ENCODE measurements at places on chromosomes 6 and 20. TPM values are rescaled to one million over a fixed set of nuclear protein-coding genes. Genes with fewer than 3 reads are reported as not detected.

Gene HCK
- 1.8 TPM for total RNA-seq

DNA sequence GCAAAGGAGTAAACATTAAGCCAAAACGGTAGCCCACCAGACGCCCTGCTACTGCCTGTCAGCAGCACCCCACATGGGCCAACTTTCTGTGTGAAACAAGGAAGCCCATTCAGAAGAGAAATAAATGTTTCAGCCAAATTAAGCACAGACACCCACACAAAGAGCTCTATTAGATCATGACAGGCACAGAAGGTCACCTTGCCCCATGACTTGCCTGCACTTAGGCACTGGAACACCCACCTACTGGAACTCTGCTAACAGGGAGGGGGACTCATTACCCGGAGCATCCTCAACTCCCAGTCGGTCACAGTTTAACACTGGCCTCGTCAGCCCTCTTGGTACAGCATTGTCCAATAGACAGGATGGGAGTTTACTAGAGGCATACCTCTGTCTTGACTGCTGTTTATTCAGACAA lies 31.8 kb downstream of the GFOD1 start:
- no peaks in the 10 kb centered on the region for H3K27me3 ChIP-seq
- no peak overlapping the region for H3K4me3 ChIP-seq
- no peaks in the 10 kb centered on the region for H3K36me3 ChIP-seq
- no peaks in the 10 kb centered on the region for H3K4me1 ChIP-seq

Gene TDRD6
- total RNA-seq = 0.02 TPM

Gene ETV7
- total RNA-seq = 0.94 TPM

DNA sequence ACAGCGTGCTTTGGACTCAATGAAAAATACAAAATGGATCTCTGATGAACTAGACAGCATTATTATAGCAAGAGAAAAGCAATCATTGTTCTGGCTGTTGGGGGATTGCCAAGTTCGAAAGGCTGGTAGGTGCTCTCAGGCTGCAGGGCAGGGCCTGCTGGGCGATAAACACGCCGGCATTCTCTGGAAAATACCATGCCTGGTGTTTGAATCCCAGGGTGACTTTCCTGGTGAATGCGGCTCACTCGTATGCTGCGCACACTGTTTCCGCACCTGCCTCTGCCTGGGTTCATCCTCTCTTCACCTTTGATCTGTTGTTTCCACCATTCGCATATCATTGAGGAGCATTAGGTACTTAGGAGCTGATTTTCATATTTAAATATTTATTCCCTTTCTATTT lies 37.4 kb downstream of the GCNT2 start:
- peaks cover 6% of the 10 kb centered on the region for H3K36me3 ChIP-seq
- H3K4me1 ChIP-seq = peaks cover 5% of the 10 kb centered on the region
- peak; percentile 83 for DNase-seq
- H3K27ac ChIP-seq = peak overlapping the region; percentile 16
- H3K27me3 ChIP-seq = no peaks in the 10 kb centered on the region

GRCh38 chr6:152651986-152652385 lies 14.8 kb upstream of the SYNE1 start:
- no peak overlapping the region for H3K4me3 ChIP-seq
- DNase-seq = no peak
- no peaks in the 10 kb centered on the region for H3K36me3 ChIP-seq
- H3K27ac ChIP-seq = no peak overlapping the region
- no peaks in the 10 kb centered on the region for H3K4me1 ChIP-seq

- H3K4me3 ChIP-seq = no peak overlapping the region
- no peak overlapping the region for H3K27ac ChIP-seq
- H3K36me3 ChIP-seq = peaks cover 3% of the 10 kb centered on the region
- DNase-seq = no peak
Observed at GRCh38 chr6:161303628-161304340, 29.9 kb upstream of the AGPAT4 start.

Gene TINAG
- total RNA-seq = not detected

DNA sequence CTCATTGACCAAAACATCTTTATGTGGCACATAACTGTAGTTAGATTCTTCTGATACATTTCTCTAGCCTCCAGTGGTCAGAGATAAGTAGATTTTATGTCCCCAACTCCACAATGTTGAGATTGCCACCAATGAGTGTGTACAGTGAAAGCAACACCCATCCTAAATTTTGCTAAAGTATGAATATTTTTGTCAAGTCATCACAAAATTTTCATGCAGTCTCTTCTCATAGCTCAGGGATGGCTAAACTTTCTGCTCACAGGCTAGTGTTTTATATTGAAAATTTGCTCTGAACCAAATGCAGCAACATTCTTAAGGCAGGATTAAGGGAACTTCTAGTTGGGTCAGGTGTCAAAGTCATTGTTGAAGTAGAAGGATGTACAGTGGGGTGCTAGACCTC lies 203.6 kb downstream of the NKAIN2 start:
- no peaks in the 10 kb centered on the region for H3K36me3 ChIP-seq
- no peak for DNase-seq
- H3K27ac ChIP-seq = no peak overlapping the region
- H3K27me3 ChIP-seq = no peaks in the 10 kb centered on the region
- H3K4me3 ChIP-seq = no peak overlapping the region
- no peaks in the 10 kb centered on the region for H3K4me1 ChIP-seq

Gene TRIM10
- 0.09 TPM for total RNA-seq

- H3K27ac ChIP-seq = no peak overlapping the region
- no peak overlapping the region for H3K4me3 ChIP-seq
- peaks cover 22% of the 10 kb centered on the region for H3K36me3 ChIP-seq
- no peaks in the 10 kb centered on the region for H3K4me1 ChIP-seq
Observed at GRCh38 chr6:4380881-4381281, 245.5 kb upstream of the ECI2 start.

Gene LAMA2
- 3.7 TPM for total RNA-seq

Gene DYNLT1
- 105 TPM for total RNA-seq

Gene FAM209B
- 0.92 TPM for total RNA-seq

Gene SRSF12
- total RNA-seq = 7.6 TPM

DNA sequence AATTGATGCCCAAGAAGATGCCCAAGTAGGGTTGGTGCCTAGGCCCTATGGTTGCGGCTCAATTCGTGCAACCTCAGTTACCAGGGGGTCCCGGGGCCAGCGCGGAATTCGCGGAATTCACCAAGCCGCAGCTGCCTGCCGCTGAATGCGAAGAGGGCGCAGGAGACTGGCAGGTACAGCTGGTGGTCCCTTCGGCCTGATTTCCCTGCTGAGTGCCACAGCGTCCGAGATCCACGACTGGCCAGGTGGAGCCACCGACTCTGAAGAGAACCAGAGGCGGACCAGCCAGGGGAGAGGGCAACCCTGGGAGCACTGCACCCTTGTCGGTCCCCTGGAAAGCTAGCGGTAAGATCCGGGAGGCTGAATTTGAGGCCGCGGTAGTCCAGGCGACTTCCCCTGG lies 6.8 kb upstream of the TFAP2D start:
- no peak overlapping the region for H3K27ac ChIP-seq
- H3K27me3 ChIP-seq = peaks cover 65% of the 10 kb centered on the region
- no peaks in the 10 kb centered on the region for H3K36me3 ChIP-seq
- peak; percentile 74 for DNase-seq
- peak overlapping the region; percentile 26 for H3K4me3 ChIP-seq

Gene MAP7
- 51.1 TPM for total RNA-seq

- no peaks in the 10 kb centered on the region for H3K36me3 ChIP-seq
- no peaks in the 10 kb centered on the region for H3K4me1 ChIP-seq
- no peak overlapping the region for H3K4me3 ChIP-seq
- DNase-seq = no peak
Observed at GRCh38 chr6:125558241-125558843, 191.1 kb upstream of the HEY2 start.

DNA sequence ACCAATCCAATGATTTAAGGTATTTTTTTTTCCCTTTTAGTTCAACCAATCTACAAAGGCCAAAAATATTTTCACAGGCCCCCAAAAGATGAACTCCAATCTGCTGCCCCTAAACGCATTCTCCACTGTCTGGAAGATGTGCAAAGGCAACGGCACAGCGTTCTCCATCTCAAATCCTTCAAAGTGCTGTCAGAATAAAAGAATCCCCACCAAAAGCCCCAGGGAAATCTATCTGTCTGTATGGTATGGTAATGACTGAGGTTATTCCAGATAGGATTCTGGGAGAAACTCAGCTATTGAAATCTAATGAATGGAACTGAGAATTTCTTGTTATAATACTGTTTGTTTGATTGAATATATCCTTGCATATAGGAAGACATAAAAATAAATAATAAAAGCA lies 217.8 kb upstream of the CCN2 start:
- H3K4me1 ChIP-seq = peaks cover 2% of the 10 kb centered on the region
- H3K4me3 ChIP-seq = no peak overlapping the region
- no peak for DNase-seq
- no peaks in the 10 kb centered on the region for H3K27me3 ChIP-seq
- peaks cover 6% of the 10 kb centered on the region for H3K36me3 ChIP-seq

Gene FAM209A
- total RNA-seq = not detected

GRCh38 chr20:57882451-57883161 lies 172.8 kb upstream of the PMEPA1 start:
- H3K27ac ChIP-seq = no peak overlapping the region
- H3K27me3 ChIP-seq = no peaks in the 10 kb centered on the region
- no peaks in the 10 kb centered on the region for H3K4me1 ChIP-seq
- no peak overlapping the region for H3K4me3 ChIP-seq

Gene CCM2L
- total RNA-seq = 5.2 TPM

DNA sequence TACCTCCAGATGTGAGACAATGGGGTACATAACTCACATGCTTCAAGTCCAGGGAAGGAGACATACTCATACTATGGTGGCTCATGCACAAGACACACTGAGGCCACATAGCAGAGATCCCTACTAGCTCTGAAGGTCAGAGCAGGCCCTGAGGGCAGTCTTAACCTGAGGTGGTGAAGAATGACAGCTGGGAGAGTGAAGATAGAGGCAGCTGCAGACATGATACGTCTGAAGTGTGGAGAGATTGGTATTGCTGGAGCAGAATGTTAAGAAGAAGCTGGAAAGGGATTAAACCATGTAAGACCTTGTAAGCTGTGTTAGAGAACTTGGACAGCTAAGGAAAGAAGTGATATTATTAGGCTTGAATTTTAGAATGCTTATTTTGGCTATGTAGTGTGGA lies 32.9 kb downstream of the PGM3 start:
- H3K4me1 ChIP-seq = no peaks in the 10 kb centered on the region
- H3K27ac ChIP-seq = peak overlapping the region; percentile 32
- no peak overlapping the region for H3K4me3 ChIP-seq

- H3K27me3 ChIP-seq = no peaks in the 10 kb centered on the region
- DNase-seq = peak; percentile 50
- no peak overlapping the region for H3K4me3 ChIP-seq
- no peaks in the 10 kb centered on the region for H3K36me3 ChIP-seq
- H3K27ac ChIP-seq = no peak overlapping the region
Observed at GRCh38 chr6:37731888-37732287, 34.2 kb upstream of the MDGA1 start.

GRCh38 chr6:42279966-42280629 lies 62.4 kb upstream of the MRPS10 start:
- no peak overlapping the region for H3K27ac ChIP-seq
- H3K36me3 ChIP-seq = no peaks in the 10 kb centered on the region
- DNase-seq = no peak

DNA sequence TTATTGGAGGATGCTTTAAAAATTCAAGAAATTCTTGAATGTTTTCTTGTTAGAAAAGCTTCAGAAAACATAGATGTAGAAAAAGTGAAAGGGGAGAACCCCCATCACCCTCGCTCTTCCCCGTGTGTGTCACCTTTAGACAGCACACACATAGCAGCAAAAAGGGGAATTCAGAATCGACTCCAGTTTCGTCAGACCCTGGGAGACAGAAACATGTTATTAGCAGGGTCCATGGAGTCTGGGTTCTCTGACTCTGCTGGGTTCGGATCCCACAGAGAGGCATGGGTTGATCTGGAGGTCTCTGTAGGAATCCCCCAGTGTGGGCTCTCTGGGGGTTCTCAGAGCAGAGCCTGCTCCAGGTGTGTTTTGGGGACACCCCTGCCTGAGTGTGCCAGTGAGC lies 43.7 kb downstream of the ARHGAP40 start:
- no peak overlapping the region for H3K27ac ChIP-seq
- no peaks in the 10 kb centered on the region for H3K4me1 ChIP-seq
- H3K27me3 ChIP-seq = peaks cover 21% of the 10 kb centered on the region
- no peak overlapping the region for H3K4me3 ChIP-seq
- H3K36me3 ChIP-seq = no peaks in the 10 kb centered on the region
- DNase-seq = no peak

GRCh38 chr6:167089243-167090142 lies 33.4 kb upstream of the CCR6 start:
- no peaks in the 10 kb centered on the region for H3K4me1 ChIP-seq
- no peak overlapping the region for H3K4me3 ChIP-seq

Gene TNNC2
- 3.1 TPM for total RNA-seq

Gene ABHD16B
- not detected for total RNA-seq

GRCh38 chr6:52152711-52153160 lies 33.4 kb upstream of the IL17A start:
- no peaks in the 10 kb centered on the region for H3K27me3 ChIP-seq
- DNase-seq = no peak
- H3K4me1 ChIP-seq = peaks cover 22% of the 10 kb centered on the region

Gene KIF25
- total RNA-seq = 0.59 TPM

Gene ENPP5
- 5.1 TPM for total RNA-seq

Gene EFCAB8
- not detected for total RNA-seq

DNA sequence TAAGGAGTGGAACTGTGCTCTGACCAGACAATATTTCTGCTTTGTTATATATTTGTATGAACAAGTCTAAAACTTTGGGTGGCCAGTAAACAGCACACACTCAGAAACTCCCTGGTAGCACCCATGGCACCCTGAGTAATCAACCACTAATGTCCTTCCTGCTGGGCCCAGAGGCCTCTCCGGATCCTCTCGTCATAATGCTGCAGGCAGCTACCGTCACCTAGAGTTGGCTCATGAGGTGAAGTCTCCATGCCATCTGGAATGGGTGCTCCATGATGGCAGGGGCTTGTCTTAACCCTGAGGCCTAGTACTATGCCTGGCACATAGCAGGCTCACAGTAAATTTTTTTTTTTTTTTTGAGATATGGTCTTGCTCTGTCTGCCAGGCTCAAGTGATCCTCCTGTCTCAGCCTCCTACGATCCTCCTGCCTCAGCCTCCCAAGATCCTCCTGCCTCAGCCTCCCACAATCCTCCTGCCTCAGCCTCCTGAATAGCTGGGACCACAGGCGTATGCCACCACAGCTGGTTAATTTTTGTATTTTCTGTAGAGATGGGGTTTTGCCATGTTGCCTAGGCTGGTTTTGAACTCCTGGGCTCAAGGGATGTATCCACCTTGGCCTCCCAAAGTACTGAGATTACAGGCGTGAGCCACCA lies 3.0 kb upstream of the SDCBP2 start:
- peaks cover 15% of the 10 kb centered on the region for H3K36me3 ChIP-seq
- DNase-seq = no peak
- no peaks in the 10 kb centered on the region for H3K27me3 ChIP-seq
- H3K27ac ChIP-seq = no peak overlapping the region
- no peak overlapping the region for H3K4me3 ChIP-seq
- H3K4me1 ChIP-seq = no peaks in the 10 kb centered on the region

Gene PSMB9
- total RNA-seq = 3.2 TPM

GRCh38 chr6:160929831-160930230 lies 61.7 kb upstream of the MAP3K4 start:
- no peak overlapping the region for H3K27ac ChIP-seq
- no peak for DNase-seq
- H3K4me1 ChIP-seq = peaks cover 2% of the 10 kb centered on the region
- H3K4me3 ChIP-seq = no peak overlapping the region
- H3K27me3 ChIP-seq = no peaks in the 10 kb centered on the region

Gene GABRR1
- total RNA-seq = 0.26 TPM

- DNase-seq = no peak
- H3K4me1 ChIP-seq = no peaks in the 10 kb centered on the region
- H3K36me3 ChIP-seq = no peaks in the 10 kb centered on the region
- H3K27ac ChIP-seq = no peak overlapping the region
- H3K27me3 ChIP-seq = no peaks in the 10 kb centered on the region
- H3K4me3 ChIP-seq = no peak overlapping the region
Observed at GRCh38 chr6:77313595-77313994, 149.7 kb downstream of the HTR1B start.

GRCh38 chr6:155224618-155225017 lies 39.2 kb upstream of the CLDN20 start:
- H3K27ac ChIP-seq = no peak overlapping the region
- H3K27me3 ChIP-seq = no peaks in the 10 kb centered on the region
- peaks cover 9% of the 10 kb centered on the region for H3K4me1 ChIP-seq
- peaks cover 11% of the 10 kb centered on the region for H3K36me3 ChIP-seq
- no peak for DNase-seq

All from H9 (cell line).